Stimulated activated CD8-positive, alpha-beta memory T cell treated with anti-CD3 and anti-CD28 coated beads, Interleukin-7, amount 100 ng/mL, for 24 hours (primary cell): ENCODE measurements at places on chromosomes 3 and 15.

DNA sequence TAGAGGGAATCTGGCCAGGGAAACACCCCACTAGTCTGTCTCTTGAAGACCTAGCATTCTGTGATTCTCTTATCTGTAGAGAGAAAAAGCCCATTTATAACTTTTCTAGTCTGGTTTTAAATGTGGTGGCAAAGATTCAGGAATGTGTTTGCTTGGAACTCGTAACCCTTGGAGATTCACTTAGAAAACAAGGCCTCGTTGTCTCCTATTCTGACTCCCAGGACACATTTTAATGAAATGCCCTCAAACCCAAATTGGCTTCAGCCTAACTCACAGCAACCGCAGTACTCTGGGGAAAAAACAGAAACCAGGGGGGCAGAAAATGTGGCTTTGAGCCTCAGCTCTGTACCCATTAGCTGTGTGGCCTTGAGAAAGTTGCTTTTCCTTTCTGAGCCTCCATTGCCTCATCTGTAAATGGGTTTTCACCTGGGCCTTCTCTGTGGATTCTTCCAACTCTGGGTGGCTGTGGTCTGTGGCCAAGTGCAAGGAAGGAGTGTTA lies 36.5 kb downstream of the RPLP1 start:
- no peak for DNase-seq

DNA sequence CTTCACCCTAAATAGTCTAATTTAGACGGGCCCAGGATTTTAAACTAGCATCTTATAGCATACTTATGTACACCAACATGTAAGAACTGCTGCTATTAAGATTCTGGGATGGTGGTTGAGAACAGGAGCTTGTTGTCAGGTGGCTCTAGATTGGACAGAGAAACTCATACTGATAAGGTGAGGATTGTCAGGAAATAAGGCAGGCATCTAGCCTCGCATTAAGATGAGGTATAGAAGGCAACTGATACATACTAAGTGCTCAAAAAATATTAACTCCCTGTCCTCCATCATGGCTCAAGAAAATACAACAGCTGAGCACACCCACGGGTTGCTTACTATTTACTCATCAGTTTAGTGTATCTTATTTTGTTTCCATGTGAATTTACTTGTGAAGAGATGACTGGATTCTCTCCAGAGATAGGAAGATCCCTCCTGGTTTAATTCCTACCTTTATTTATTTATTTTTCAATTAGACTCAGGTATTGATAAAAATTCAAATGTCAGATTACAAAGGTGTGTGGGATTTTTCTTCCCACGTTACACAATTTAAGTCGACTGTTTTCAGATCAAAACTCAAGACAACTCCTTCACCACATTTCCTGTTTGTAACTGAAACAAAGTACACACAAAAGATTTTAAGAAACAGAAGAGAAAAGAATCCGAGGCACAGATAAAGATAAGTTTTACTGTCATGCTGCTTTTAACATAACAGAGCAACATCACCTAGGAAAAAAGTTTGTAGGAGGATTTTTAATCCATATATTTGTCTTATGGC lies at the start of gene TRAT1:
TRAT1 (plus strand) TSS at position 664 of the 775 bp plus-strand sequence. CDS start 142 bp downstream, outside the sequence.
- no peak for DNase-seq

GRCh38 chr3:155342344-155342743 lies 48.9 kb upstream of the STRIT1 start:
- DNase-seq, result no peak

DNA sequence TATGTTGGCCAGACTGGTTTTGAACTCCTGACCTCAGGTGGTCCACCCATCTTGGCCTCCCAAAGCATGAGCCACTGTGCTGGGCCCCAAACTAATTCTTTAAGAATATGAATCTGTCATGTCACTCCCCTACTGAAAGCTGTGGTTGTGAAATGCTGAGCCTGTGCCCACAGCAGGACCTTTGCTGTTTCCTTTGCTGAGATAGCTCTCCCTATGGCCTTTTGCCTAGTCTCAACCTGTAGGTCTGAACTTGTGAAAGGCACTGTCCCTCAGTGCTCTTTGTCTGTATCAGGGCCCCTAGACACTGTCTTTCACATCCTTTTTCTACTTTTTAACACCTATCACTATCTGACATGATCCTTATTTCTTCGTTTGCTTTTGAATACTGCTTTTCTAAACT lies 62.7 kb upstream of the CCR4 start:
- DNase-seq, result no peak

GRCh38 chr15:80893777-80894176 lies 95.8 kb downstream of the MESD start:
- DNase-seq, result no peak

GRCh38 chr3:80114694-80115093 lies 346.9 kb upstream of the ROBO1 start:
- no peak for DNase-seq

GRCh38 chr3:34856081-34856947 lies 783.0 kb upstream of the ARPP21 start:
- DNase-seq, result no peak

GRCh38 chr3:187967993-187968392 lies 186.0 kb upstream of the LPP start:
- DNase-seq, result no peak

- no peak for DNase-seq
Measured at GRCh38 chr3:42451546-42452230, 41.3 kb upstream of the LYZL4 start.

GRCh38 chr15:98017150-98017964 lies 56.9 kb downstream of the ARRDC4 start:
- no peak for DNase-seq

- DNase-seq, result no peak
Measured at GRCh38 chr3:196889844-196890708, 22.4 kb downstream of the SENP5 start.

GRCh38 chr3:154852515-154852914 lies 227.6 kb upstream of the MME start:
- DNase-seq, result no peak

DNA sequence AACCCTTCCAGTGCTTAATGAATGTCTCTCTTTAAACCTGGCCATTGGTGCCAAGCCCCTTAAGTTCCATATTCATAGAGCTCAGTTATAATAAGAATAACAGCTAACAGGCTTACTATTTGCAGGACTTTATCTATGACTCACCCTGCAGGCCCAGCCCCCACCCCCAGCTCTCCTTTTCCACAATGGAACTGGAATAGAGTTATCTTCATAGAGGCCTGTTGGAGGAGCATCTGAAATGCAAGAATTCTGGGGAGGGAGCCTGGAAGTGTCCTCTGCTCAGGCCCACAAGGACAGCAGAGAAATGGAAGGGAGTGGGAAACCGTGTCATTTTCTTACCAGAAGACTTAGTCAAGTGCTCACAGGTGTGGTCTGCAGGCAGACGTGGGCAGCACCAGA lies 52.8 kb downstream of the SEMA5B start:
- no peak for DNase-seq

- DNase-seq, result no peak
Measured at GRCh38 chr3:131976448-131976847, 58.4 kb downstream of the CPNE4 start.

GRCh38 chr3:197352382-197352781 lies 54.0 kb upstream of the DLG1 start:
- DNase-seq, result no peak

- no peak for DNase-seq
Measured at GRCh38 chr3:106113747-106114146, 244.9 kb upstream of the CBLB start.

GRCh38 chr15:34620814-34621213 lies 37.4 kb upstream of the GOLGA8B start:
- no peak for DNase-seq

- DNase-seq, result no peak
Measured at GRCh38 chr3:60594025-60594424, 657.2 kb downstream of the FHIT start.

- no peak for DNase-seq
Measured at GRCh38 chr15:62561059-62561519, 396.0 kb upstream of the C2CD4B start.

GRCh38 chr15:86653344-86654197 lies 573.9 kb downstream of the AGBL1 start:
- DNase-seq, result no peak

GRCh38 chr15:77855871-77856270 lies 221.6 kb downstream of the TBC1D2B start:
- DNase-seq, result no peak

DNA sequence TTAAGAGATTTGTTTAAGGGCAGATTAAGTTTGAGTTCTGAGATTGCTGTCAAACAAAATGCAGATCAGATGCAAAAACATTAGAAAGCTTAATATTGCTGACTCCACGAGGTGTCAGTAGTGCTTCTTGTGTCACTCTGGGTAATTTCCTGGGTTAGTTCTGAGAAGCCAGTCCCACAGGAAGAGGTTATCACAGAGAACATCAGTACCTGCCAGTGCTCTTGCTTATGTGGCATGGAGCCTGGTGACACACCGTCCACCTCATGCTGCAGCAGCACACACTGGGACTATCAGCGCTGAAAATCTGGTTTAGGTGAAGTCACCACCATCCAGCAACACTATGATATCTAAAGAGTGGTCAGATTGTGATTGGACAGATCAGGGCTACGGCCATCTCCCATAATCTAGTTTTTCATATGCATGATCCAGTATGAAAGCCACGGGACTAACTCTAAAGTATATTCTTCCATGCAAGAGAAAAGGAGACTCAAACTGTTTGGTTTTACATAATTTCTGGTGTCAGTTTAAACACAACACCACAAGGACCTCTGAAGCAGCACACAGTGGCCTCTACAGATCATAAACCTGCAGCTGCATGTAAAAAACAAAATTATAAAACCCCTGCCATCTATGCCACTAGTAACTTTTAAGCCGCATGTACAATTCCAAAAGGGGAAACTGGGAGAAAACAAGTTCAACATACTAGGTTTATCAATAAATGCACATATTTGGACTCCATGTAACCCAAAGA lies 36.1 kb upstream of the MYO5C start:
- DNase-seq, result peak; percentile 16

DNA sequence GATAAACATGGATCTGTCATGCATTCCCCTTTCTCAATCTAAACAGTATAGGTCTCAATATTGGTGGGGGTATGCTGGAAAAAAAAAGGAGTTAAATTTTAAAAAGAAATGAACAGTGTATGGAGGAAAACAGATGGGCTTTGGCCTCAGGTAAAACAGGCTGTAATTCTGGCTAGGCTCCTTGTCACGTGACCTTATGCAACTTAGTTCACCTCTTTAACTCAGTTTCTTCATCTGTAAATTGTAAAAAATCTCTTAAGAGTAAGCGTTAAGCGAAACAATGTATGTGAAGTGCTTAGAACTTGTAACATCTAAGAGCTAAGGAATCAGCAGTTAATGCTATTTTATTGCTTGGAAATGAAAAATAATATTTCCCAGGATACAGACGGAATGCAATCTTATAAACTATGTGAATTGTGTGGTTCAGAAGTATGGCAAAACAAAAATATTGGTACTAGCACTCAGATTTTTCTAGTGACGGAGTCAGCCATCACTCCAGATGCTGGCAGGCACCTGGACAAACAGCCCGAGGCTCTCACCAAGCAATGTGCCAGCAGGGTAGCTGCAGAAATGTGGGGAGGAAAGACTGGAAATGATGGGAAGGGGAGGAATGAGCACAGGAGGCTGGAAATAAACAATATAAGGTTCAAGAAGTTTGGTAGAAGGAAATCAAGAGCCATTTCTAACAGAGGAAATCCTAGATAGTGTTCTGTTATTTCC lies 172.8 kb downstream of the USP13 start:
- DNase-seq, result no peak

DNA sequence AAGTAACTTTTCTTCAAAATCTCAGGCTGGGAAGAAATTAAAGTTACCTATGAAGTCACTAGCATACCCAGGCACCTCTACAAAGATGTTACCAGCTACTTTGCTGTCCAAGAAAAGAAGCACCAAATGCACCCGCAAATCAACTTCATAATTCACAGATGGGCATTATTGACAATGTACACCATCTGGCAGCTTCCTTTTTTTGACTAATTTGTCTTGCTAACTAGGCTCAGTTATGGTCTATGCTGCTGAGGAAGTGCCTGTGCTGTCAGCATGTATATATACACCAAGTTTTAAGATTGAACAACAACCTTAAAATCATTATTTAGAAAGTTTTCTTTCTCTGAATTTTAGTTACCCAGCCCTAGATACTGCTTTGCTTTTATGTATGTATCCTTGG lies 93.8 kb downstream of the NSUN3 start:
- DNase-seq, result no peak

DNA sequence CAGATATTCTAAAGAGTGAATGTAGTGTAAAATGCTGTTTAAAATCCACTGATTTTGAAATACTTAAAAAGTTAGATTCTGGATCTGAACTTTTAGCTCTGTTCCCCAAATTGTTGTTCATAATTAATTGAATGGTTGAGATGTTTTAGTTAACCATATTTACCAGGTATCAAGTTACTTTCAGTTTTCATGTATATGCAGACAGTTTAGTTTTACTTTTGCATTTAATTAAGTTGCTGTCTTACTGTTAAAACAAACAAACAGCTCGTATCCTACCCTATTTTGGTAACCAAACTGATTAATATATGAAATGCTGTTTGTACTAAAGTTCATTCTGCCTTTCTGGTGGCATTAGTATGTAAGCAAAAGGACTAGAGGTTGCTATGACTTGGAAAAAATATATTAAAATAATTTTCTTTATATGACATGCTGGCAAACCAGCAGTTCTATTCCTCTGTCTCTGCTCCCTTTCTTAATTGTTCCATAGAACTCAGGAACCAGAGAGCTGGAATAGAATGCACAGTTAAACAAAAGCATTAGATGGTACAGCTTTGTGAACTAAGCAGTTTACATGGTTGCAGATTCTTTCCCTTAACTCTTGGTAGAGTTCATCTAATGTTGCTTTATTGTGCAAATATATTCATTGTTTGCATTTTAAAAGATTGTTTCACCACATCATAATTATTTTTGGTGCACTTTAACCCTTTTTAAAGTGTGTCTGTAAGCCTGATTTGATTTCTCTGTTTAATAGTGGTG lies 39.5 kb upstream of the SCAANT1 start:
- DNase-seq, result no peak

DNA sequence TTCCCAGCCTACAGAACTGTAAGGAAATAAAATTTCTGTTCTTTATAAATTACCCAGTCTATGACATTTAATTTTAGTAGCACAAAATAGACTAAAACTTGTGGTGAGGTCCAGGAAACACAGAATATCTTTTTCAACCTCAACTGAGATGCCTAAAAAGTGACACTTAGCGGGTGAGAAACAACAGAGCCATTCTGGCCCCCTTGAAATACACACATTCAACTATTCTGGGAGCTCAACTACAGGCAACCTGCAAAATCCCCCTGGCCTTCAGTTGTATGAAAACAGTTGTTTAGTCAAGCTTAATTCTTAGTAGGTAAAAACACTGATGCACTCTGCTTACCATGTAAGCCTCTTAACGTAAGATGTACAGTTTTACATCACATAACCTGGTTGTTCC lies 66.8 kb downstream of the ANKRD28 start:
- no peak for DNase-seq

GRCh38 chr15:35937380-35937779 lies 391.4 kb upstream of the DPH6 start:
- no peak for DNase-seq

DNA sequence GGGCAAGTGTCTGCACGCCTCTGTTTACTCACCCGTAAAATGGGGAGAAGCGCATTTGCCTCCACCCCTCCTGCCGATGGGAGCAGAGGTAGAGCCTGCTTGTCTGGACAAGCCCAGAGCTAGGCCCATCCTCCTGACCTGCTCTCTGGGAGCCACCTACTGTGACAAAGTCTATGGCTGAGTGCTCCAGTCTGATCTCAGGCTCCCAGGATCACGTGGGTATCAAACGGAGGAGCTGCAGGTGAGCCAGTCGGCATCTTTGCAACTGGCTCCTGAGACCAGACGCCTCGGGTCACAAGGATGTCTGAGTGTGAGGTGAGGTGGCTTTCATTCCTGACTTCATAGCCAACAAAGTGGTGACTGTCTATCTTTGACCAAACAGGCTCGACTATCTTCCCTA lies 2.1 kb upstream of the ALDH1A3 start:
- no peak for DNase-seq

- no peak for DNase-seq
Measured at GRCh38 chr15:77144026-77144425, 73.1 kb upstream of the TSPAN3 start.
